Brain (organoid and tissue), 16 donors: ENCODE measurements at places on chromosomes 11 and 22.

DNA sequence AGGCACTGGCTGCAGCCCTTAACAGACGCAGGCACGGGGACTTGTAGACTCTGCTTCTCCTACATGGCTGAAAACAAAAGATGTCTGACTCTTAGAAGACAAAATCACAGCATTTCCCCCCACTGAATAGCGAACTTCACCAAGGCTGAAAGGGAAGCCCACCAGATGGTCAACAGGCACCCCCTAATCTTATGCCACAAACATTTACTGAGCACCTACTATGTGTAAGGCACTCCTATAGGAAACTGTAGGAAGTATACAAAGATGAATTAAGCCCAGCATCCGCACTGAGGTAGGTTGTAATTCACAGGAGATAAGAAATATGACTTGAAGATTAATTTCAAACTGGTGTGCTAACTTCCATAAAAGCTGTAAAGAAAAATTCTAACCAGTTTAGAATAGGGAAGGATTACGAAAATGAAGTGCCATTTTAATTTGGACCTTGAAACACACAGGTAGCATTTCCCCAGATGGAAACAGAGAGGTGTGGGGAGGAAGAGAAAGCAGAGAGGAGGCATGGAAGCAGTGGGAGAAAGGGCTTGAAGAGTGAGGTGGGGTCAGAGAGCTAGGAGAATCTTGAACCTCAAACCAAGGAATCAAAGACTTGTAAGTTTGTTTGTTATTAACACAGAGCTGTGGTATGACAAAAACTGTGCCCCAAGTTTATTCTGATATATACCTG lies 38.1 kb downstream of the NUMA1 start:
- no peak for DNase-seq

GRCh38 chr11:80136991-80137390 lies 696.2 kb upstream of the TENM4 start:
- no peak for DNase-seq

DNA sequence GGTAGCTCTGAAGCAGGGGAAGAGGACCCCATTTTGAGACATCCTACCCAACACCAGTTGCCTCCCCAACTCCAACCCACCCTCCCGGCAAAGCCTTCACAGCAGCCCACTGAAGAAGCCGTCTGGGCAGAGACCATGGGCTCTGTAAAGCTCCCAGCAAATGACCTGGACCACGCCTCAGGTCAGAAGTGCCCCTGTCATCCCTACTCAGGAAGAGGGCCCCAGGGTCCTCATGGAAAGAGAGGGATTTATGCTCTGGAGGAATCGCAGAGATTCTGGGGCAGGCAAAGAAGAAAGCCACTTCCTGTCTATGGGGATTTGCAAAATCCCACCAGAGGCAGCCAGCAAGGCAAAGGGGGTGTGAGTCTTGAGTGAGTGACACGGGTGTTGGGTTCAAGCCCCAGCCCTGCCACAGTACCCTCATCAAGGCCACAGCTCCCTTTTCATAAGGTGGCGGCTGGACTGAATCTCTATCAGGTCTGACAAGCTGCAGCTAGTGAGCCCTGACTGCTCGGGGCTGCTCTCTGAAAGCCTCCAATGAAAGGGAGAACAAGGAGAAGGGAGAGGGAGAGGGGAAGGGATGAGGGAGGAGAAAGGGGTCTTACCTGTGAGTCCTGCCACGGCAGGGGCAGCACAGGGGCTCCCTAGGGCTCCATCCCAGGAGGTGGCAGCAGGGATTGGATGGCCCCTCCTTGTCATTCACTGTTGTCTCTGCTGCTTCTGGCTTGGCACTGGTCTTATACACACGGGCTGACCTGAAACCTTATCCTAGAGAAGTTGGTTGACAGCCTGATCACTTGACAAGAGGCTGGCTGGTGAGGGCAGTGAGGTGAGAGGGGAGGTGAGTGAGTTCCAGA lies at the start of gene UCP3:
TSS of gene UCP3 (minus strand) at position 713 of the 857 bp plus-strand sequence. CDS start 2,043 bp downstream, outside the sequence.
- DNase-seq: no peak

- peak; percentile 19 for DNase-seq
These were observed 228.2 kb upstream of the ZC3H12C start for GRCh38 chr11:109864834-109865547.

- DNase-seq: no peak
These were observed 119.9 kb upstream of the RASSF10 start for GRCh38 chr11:12889243-12889642.
